ENCODE measurements at places on chromosomes 12 and 14.

- no peak for DNase-seq
These were observed 80.9 kb downstream of the NDUFA12 start for GRCh38 chr12:94922561-94922960.

DNA sequence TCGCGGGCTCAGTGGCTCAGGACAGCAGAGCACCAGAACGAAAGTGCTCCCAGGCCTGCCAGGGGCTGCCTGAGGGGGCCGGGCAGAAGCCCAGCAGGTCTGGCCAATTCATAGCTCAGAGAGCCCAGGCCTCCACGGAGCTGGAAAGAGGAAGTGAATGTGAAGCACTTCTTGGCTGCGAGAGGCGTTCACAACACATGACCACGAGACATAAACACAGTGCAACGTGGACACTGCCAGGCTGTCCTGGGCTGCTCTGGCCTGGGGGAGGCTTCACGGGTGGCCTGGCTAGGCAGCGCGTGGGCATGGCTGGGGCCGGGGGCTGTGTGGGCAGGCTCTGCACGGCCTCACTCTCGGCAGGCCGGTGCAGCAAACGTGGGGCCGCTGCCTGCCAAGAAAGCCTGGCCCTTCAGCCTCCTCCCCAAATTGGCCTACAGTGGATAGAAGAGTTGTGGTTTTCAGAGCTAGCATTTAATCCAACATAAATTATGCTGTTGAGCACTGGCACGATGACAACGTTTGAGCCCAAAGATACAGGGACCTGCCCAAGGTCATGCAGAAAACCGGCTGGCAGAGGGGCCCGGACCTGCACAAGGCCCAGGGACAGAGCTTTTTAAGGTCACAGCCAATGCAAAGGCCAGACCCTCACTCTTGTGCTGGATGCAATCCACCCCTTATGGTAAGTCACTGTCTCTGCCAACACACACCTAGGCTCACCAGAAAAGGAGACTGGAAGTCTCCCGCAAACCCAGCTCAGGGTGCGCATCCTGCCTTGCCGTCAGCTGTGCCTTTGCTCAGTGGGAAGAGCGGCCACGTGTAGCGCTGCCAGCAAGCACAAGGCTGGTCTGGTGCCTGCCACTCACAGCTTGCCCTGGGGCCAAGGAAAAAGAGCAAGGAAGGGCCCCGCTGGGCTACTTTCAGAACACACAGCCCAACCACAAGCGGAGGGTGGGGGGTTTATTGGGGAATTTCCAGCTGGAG lies 8.6 kb downstream of the SLC25A29 start:
- DNase-seq = no peak

DNA sequence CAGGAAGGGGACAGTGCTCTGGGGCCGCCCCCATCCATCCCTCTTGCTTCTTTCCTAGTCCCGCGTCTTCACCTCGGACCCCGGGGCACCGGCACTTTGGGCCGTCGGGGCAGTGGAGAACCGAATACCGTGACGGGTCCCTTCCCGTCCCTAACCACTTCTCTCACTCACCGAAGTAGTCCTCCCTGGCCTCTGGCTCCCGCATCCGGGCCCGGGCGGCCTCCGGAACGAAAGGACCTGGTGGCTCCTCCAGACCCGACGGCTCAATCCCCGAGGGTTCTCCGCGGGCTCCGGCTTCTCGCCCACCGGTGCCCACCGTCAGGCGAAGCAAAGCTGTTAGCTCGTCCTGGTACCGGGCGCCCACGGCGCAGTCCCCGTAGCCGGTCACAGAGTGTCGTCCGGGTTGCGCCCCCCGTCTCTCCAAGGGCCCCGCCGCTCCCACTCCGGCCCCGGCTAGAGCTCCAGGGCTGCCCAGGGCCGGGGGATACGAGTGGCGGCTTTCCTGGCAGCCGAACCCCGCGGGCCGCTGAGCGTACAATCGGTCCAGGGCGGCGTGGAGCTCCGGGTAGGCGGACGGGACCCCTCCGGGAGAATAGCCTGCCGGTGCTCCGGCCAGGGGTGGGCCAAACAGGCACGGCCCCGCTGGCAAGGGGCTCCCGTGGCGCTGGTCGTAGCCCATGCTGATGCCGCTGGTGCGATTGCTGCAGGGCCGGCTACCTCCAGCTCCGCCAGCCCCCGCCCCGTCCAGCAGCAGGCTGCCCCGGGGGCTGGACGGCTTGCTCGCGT lies 1.1 kb downstream of the AJUBA start:
- no peak for DNase-seq

DNA sequence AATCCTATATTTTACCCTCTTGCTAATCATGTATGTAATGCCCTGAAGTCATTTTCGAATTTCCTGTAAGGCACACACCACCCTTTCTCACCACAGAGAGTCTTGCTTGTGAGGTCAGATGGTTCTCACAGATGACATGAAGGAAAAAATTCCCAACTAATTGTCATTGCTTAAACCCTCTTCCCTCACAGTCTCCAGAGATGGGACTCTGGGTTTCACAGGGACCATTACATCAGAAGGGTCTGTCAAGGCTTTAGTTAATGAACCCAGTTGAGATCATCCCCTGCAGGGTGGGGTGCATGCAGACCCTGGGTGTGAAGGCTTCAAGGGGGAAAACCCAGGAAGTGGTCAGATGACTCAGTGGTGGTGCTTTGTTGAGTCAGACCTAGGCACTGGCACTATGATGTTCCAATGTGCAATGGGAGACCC lies 229.6 kb downstream of the BCAT1 start:
- no peak for DNase-seq

- DNase-seq = peak; percentile 5
These were observed 11.6 kb upstream of the SMCO2 start for GRCh38 chr12:27434673-27435565.

DNA sequence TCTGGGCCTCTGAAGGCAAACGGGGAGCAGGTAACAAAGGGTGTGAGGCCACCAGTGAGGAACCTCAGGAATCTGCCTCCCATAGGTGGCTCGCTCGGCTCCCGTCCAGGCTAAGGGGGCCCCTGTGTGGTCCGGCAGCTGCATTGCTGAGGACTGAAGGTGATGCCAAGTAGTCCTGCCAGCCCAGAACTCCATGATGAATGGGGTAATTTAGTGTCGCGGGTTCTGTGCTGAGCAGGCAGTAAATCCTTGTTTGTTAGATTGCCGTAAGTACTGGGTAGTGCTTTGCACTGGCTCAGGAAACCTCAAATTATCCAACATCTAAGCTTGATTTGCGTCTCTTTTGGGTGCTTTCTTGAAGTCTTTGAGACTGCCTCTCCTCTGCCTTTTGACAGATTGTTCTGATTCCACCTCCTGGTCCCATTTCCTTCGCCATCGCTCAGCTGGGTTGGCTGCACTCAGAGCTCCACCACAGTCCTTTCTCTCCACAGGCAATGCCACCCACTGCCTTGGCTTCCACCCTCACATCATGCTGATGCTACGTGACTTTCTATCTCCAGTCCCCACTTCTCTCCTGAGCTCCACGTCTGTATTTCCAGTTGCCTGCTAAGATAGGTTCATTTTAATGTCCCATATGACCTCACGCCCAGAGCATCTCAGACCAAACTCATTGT lies 392.0 kb downstream of the FUT8 start:
- no peak for DNase-seq

DNA sequence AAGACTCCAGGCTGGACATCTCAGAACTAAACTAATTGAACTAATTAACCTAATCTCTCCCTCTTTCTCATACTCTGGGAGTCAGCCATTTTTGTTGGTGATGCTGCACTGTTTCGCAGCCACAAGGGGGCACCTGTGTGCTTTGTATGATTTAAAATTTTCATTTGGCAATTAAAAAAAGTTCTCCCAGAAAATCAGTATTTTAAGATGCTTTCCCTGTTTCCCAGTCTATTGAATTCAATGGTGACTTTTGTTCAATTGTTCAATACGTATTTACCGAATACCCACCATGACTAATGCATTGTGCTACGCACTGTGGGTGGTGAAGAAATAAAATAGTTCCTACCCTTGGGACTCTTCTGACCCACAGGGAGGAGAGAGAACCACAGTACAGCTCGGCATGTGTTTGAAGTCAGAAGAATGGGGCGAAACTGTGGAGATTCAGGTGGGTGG lies 63.7 kb downstream of the ZNF664 start:
- DNase-seq = peak; percentile 10

- DNase-seq = no peak
These were observed 65.8 kb downstream of the GALNT16 start for GRCh38 chr14:69325646-69326265.

GRCh38 chr12:127311720-127312364 lies 955.1 kb upstream of the TMEM132C start:
- DNase-seq = no peak

DNA sequence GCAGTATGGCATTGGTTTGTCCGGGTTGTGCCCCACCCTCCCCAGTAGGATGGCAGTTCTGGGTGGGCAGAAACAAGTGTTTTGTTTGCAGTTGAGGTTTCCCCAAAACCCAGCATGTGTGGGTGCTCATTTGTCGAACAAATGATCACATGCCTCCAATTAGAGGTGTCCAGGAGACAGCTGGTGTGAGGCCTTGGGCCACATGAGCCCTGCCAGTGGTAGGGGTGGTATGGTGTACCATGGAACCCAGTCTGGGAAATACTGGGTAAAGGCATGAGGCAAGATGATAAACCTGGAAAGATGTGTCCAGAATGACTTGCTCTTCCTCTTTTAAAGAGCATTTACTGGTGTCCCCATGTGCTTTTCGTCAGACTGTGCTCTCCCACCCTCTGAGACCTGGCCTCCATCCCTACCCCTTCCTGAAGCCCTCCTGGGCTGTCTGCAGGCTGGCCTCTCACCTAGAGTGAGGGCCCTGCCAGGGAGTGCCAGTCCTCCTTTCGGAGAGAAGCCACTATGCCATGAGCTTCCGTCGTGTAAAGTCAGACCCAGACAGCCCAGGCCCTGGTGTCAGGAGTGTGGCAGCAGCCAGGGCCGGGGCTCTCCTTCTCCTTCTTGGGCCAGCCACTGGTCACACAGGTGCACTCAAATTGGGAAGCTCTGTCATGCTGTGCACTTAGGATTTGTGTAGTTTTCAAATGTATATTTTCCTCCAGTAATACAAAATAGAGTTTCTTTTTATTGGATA lies 17.6 kb downstream of the ANKRD9 start:
- no peak for DNase-seq

GRCh38 chr12:109289004-109289403 lies 20.1 kb downstream of the FOXN4 start:
- DNase-seq = no peak

DNA sequence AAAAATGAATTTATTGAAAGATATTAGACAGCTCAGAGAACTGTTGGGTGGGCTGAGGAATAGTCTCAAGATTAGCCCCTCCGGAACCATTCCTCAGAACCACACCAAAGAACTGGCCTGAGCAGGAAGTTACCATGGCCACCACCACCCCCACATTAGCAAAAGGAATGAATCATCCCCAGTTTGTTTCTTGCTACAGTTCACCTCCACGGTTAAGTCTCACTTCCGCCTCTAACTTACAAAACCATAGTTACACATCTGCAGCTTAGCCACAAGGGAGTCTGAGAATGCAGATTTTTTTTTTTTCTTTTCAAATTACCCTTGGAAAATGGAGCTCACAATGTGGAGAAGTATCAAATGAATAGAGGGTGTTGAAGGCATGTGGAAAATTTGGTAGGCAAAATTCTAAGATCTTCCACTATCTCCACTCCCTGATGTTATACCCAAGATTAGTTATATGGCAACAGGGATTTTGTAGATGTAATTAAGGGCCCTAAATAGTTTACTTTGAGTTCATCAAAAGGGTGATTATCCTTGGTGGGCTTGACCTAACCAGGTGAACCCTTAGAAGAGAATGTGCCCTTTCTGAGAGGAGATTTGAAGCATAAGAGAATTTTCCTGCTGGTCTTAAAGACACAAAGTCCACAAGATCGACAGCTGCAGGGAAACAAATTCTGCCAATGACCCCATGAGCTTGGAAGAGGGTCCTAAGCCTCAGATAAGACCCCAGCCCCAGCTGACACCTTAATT lies 129.8 kb upstream of the KRR1 start:
- no peak for DNase-seq

DNA sequence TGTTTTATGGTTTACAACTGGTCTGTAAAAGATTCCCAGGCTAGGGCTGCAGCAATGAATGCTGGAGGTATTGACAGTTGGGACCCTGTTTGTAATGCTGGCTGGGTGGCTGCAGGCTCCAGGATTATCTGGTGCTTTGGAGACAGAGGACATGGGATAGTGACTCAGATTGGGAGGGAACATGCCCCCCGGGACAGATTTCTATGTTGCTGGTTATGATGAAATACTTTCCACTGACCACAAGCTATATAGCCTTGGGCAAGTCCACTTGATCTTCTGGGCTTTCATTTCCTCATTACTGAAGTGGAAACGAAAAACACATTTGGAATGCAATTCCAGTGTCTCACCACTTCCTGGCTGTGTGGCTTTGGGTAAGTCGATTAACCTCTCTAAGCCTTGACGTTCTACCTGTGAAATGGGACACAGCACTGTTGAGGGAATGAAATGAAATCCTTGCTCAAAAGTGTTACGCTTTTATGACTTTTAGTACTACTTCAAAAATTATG lies 6.3 kb upstream of the TPCN1 start:
- no peak for DNase-seq

DNA sequence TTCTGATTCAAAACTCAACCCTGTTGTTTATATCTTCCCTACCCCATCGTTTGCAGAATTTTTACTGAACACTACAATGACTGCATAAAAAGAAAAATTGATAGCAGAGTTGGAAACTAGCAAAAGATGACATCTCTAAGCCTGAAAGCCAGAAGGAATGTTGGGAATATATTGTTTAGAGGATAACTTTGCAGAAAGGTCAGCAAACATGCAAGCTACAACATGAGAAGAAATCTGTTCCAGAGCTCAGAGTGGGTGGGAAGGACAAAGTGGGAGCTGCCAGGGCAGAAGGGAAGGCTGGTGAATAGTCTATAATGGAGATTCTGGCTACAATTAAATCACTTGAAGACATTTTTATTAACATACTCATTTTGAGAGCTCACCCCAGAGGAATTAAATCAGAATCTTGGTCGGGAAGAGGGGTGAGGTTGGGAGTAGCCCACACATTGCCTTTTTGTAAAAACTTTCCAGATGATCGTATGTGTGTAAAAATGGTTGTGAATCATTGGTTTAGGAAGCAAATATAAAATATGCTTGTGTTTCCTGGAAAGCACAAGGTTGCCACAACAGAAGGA lies 574.8 kb downstream of the FLRT2 start:
- DNase-seq = no peak

- no peak for DNase-seq
These were observed 96.9 kb downstream of the ADGRD1 start for GRCh38 chr12:131050463-131051154.

DNA sequence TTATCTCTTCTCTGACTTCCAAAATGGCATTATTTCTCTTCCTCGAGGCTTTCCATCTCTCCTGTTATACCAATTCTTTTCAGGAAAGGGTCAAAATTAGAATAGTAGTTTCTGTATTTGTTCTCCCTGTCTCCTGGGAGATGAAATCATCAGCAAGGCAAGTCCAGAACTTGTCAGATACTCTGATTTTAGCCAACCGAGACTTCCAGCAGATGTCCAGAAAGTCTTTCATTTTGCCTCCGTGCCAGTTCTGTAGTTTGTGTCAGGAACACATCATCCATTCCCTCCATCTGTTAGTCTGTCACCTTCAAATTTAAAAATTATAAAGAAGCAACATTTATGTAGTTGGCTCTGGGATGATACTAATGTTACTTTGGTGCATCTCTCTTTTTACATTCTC lies 275.7 kb downstream of the CCDC59 start:
- no peak for DNase-seq

- DNase-seq = no peak
These were observed 145.4 kb upstream of the FKBP4 start for GRCh38 chr12:2649201-2650030.

Measured in activated naive CD4-positive, alpha-beta T cell (primary cell).